ENCODE measurements at places on chromosomes 2 and 18.
A peak's percentile ranks its signal among the peaks of the same experiment; 100 is the strongest.

- DNase-seq: no peak
Observed at GRCh38 chr2:42199002-42199401, 29.8 kb downstream of the EML4 start.

GRCh38 chr18:58124475-58124874 is 80.4 kb downstream of the NEDD4L start:
- DNase-seq: no peak

GRCh38 chr18:74356959-74357358 is 41.3 kb downstream of the C18orf63 start:
- DNase-seq: no peak

GRCh38 chr2:232374356-232374755 is 4.2 kb upstream of the ALPP start:
- no peak for DNase-seq

DNA sequence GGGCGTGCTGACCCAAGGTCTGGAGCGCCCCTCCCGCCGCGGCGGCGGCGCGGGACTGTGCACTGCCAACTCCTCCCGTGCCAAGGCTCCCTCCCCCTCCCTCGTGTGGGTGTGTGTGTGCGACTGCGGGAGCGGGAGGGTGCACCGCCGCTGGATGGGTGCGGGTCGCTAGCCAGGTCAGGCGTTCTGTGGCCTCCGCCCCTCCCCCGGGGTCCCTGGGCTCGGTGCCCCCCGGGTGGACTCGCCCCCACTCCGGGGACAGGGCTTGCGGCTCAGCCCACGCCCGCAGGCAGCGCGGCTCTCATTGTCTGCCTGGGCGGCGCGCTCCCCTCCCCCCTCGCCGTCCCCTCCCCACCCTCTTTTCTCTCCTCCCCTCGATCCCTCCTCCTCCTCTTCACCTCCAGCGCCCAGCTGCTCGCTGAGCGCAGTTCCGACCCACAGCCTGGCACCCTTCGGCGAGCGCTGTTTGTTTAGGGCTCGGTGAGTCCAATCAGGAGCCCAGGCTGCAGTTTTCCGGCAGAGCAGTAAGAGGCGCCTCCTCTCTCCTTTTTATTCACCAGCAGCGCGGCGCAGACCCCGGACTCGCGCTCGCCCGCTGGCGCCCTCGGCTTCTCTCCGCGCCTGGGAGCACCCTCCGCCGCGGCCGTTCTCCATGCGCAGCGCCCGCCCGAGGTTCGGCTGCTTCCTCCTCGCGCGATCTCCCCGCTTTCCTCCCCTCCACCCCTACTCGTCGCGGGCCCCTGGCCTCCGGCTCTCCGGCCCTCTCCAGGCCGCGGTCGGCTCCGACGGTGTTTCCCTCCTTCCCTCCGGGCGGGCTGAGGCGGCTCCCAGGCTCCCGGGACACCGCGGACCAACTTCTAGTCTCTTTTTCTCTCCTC is at the start of gene GATA6:
Gene GATA6 (plus strand): TSS at position 579 of the 878 bp plus-strand sequence. CDS start 1,556 bp downstream, outside the sequence.
- DNase-seq: peak; percentile 90

DNA sequence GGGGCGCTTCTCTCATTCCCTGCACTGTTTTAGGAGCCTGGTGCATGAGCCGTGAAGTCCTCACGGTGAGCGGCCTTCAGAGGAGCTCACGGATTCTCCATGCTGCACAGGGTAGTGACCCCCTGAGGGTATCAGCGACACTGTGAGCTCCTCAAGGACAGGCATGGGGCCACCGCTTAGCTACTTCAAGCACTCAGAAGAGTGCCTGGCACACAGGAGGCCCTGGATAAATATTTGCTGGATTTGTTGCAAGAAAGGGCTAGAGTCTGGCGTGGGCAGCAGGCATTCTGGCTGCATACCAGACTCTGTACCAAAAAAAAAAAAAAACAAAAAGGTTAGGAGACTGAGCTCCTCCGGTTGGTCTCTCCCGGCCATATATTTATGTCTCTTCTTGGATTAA is 5.7 kb upstream of the MBP start:
- no peak for DNase-seq

DNA sequence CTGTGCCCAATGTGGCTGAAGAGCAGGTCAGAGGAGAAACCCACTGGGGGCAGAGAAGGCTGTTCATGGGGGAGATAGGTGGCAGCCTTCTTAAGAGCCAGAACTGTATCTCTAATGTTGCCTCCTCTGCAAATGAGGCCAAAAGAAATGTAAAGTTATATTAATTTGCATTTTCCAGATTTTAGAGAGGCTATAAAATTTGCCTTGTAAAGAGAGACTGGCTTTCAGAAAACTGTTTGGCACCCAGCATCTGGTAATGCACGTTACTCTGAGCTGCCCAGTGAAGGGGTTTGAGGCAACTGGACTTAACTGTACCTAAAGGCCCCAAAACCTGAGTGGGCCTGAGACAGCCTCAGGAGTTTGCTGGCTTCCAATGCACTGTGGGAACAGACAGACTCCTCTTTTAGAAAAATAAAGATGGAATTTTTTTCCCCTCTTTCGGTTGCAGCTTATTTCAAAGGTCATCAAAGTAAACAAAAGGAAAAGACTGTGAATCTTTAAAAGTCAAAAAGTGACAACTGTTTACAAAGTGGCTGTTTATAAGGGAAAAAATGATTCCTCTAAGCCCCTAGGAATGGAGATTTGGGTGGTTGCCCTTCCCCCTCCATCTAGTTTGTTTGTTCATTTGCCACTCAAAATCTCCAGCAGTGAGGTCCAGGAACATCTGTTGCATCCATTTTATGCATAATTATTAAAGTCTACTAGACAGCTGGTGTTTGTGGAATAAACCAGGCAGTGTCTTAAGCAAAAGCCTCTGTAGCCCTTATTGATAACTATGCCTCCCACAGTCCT is 132.2 kb upstream of the ZFP36L2 start:
- DNase-seq: no peak

DNA sequence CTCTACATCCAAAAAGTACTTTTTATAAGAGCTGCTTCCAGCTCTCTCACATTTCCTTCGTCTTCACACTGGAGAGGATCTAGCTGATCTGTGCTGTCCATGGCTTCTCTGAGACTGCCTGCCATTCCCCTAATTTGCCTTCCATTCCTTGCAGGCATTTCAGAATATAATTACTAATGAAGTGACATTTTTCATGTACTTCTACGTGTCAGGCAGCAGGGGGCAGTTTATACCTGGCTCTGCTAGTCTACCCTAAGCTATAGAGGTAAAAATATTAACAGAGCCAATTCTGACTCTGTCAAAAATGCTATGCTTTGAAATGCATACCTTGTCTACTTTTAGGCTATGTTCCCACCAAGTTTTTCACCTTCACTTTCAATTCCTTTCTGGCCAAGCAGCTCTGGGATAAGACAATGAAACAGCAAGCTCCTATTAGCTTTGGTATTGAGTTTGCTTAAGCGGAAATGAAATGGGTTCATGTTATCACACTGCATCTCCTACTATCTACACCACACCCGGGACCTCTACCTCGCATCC is 81.9 kb downstream of the MEP1B start:
- DNase-seq: peak; percentile 81

DNA sequence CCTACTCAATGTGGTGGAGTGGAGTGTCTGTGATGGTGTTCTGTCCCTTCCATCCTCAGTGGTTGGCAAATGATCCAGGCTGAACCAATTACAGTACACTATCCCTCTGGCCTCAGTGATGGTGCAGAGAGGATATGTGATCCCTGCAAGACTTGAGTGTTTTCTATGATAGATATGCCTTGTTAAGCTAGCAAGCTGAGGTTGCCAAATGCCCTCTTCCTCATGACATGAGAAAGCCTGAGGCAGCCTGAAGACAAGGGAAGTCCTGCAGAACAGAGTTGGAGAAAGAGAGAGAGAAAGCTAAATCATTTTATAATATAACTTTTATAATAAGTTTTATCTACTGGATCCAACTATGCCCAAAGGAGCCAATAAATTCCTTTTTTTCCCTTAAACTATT is 41.6 kb upstream of the GORASP2 start:
- DNase-seq: no peak

GRCh38 chr2:84840306-84840705 is 40.6 kb downstream of the TRABD2A start:
- DNase-seq: no peak

- no peak for DNase-seq
Observed at GRCh38 chr18:11998193-11998592, 16.9 kb downstream of the IMPA2 start.

GRCh38 chr2:19801367-19802080 is 100.3 kb downstream of the TTC32 start:
- DNase-seq: no peak

DNA sequence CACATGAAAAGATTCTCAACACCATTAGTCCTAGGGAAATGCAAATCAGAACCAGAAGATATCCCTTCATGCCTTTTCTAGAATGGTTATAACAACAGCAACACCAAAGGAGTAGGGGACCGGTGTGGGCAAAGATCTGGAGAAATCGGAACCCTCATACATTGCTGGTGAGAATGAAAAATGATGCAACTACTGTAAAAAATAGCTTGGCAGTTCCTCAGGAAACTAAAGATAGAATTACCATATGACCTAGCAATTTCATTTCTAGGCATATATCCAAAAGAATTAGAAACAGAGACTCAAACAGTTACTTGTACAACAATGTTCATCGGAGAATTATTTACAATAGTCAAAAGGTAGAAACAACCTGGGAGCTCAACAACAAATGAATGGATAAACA is 29.2 kb upstream of the CDH7 start:
- no peak for DNase-seq

DNA sequence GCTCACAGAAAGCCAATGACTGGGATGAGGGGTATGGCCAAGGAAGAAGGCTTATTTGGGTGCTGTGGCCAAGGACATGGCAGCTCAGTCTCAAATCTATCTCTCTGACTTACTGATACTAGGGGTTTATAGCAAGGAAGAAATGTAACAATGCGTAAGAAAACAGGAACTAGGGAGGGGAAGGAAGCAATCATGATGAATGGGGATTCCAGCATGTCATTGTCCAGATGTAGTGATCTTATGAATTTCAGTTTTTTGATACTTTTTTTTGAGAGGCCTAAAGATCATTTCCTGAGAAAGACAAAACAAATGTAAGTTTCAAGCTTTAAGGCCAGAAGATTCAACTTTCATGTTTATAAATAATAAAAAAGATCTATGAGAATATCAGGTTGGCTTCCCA is 298.6 kb upstream of the FAM98A start:
- no peak for DNase-seq

GRCh38 chr2:116088236-116088635 is 1645.8 kb downstream of the DPP10 start:
- no peak for DNase-seq

GRCh38 chr2:101545950-101546349 is 71.0 kb upstream of the RFX8 start:
- no peak for DNase-seq

GRCh38 chr2:53217250-53217649 is 550.4 kb upstream of the CHAC2 start:
- no peak for DNase-seq

GRCh38 chr2:177396703-177397460 is 4.3 kb downstream of the AGPS start:
- DNase-seq: no peak

DNA sequence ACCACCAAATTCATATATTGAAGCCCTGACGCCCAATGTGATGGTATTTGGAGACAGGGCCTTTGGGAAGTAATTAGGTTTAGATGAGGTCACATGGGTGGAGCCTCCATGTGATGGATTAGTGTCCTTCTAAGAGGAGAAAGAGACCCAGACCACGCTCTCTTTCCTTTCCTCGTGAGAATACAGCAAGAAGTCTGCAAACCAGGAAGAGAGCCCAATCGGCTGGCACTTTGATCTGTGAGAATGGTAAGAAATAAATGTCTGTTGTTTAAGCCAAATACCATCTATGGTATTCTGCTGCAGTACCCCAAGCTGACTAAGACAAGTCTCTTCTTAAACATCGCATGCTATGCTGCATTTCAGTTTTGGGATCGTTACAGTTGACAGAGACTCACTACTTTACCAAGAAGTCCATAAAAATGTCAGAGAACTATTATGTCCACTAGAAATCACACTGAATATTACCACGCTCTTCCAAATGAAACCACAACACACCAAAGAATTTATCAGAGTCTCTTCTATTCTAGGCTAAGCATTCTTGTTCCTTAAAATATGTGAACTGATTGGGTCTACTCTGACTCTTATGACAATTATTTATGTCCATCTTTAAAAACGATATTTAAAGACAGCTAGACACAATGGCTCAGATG is 48.5 kb downstream of the LPIN2 start:
- DNase-seq: no peak

DNA sequence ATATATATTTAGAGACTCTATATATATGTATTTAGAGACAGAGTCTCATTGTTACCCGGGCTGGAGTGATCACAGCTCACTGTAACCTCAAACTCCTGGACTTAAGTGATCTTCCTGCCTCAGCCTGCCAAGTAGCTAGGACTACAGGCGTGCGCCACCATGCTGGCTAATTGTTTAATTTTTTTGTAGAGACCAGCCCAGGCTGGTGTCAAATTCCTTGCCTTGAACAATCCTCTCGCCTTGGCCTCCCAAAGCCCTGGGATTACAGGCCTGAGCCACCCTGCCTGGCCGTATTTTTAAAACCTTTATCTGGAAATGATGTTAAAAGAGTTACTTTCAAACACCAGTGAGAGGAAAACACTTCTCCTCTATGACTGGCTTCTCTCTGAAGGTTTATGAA is 30.9 kb upstream of the PGAP1 start:
- no peak for DNase-seq

- no peak for DNase-seq
Observed at GRCh38 chr2:86686905-86687304, 33.2 kb upstream of the RMND5A start.

GRCh38 chr18:61898640-61899101 is 5.9 kb upstream of the RNF152 start:
- no peak for DNase-seq

DNA sequence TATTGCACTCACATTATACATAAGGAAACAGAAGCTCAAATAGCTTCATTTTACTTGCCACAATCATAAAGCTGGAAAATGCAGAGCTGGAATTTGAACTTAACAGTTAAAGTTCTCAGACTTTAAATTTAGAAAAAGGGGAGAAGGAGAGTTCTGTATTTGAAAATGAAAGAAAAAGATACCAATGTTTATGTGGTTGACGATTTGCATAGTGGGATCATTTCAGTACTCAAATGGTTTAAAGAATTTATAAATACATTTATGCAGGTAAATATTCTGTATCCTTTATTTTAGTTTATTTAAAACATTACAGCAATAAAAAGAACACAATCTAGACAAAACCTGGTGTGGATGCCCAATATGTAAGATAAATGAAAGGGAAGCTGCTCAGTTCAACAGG is 25.5 kb upstream of the STAT4 start:
- no peak for DNase-seq

DNA sequence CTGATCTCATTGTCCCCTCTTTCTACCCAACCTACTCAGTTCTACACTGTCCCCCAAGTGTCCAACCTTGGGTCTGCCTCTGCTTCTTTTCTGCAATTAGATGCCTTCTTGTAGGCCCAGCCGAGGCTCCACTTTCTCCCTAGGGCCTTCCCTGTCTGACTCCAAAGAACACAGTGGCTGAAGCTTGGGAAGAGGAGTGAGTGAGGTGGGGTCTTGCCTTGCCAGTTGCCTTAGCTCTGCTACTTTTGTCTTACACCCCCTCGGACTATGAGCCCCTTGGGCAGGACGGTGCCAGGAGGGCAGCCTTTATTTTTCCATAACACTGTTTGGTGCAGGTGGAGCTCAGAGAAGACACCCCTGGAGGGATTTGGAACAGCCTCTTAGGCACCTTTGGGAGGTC is 345.1 kb downstream of the CYP26B1 start:
- DNase-seq: no peak

Measured in HEK293T (cell line).